ENCODE measurements at places on chromosomes 1 and 21.

GRCh38 chr1:50693829-50694228 lies 266.2 kb downstream of the FAF1 start:
- no peak for DNase-seq

DNA sequence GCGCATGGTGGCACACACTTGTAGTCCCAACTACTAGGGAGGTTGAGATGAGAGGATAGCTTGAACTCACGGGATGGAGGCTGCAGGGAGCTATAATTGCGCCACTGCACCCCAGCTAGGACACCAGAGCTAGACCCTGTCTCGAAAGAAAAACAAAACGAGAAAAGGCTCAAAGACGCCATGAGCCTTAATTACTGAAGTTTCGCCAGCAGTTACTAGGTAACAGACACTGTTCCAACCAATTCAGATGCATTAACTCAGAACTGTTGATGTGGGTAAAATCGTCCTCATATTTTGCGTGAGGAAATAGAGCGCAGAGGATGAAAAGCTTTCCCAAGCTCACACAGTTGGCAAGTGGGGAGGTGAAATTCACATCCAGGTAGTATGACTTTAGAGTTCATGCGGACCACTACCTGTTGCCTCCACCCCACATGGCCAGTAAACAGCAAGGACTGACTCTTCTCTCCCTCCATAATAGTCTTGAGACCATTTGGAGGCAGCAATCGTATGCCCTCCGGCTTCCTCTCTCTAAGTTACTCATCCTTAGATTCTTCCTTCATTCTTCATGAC lies 40.1 kb downstream of the INAVA start:
- DNase-seq, result no peak

GRCh38 chr1:221708076-221708571 lies 33.8 kb downstream of the DUSP10 start:
- peak; percentile 78 for DNase-seq

DNA sequence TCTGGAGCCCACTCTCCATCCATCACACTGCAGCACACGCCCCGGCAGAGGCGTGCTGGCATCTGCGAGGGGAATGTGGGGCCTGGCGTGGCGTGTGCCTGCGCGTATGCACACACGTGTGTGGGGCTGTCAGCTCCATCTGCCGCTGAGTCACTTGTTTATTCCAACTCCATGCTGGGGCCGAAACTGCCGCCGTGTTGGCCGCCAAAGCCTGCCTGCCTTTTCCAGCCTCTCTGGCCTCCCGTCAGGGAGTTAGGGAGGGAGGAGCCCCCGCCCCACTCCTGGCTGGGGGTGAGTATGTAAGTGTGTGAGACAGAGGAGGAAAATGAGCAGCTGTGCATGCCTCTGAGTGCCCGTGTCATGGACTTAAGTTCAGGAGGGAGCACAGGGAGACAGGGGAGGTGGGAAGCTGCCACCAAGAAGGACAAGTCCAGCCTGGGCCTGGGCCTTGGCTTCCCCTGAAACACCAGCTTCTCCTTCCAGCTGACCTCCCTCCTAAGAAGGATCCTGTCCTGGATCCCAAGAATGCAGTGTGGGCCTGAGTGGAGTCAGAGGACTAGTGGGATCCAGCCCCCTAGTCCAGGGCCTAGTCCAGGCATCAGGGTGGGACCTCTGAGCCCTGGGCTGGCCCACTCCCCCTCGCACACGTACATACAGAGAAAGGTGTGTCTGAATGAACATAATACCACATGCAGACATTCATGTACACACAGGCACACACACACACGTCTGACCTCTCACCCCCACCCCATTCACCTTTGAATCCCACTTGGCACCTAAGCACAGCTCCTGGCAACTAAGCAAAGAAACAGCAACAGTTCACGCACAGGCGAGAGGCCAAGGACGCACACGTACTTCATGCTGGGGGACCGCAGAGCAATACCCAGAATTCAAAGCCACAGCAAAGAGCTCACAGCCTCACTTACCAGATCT lies 24.7 kb downstream of the MEF2D start:
- DNase-seq, result no peak

- no peak for DNase-seq
Observed at GRCh38 chr1:81237473-81238089, 563.2 kb upstream of the ADGRL2 start.

All from DND-41 (cell line).